ENCODE measurements at places on chromosomes 5 and 9. TPM values are rescaled to one million over a fixed set of nuclear protein-coding genes. Genes with fewer than 3 reads are reported as not detected.

DNA sequence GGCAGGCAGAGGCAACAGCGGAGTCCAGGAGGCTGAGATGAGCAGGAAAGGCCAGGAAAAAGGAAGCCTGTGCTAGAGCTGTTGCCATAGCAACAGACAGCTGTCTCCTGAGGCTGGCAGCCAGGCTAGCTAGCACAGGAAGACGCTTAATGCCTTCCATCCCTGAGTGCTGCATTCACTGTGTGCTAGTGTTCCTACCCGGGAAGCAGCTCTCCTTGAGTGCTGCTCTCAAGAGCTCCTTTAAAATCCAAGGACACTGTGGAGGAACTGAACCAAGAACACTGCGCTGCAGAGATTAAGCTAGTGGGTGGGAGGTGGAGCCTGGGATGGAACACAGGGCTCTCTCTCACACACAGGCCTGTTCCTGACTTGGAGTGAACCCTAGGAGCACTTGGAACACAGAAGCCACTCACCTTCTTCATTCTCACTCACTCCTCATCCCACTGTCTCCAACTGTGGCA, 53.5 kb upstream of the IL7R start:
- DNase-seq = no peak

- DNase-seq = no peak
Observed at GRCh38 chr9:91198405-91198804, 163.3 kb downstream of the AUH start.

DNA sequence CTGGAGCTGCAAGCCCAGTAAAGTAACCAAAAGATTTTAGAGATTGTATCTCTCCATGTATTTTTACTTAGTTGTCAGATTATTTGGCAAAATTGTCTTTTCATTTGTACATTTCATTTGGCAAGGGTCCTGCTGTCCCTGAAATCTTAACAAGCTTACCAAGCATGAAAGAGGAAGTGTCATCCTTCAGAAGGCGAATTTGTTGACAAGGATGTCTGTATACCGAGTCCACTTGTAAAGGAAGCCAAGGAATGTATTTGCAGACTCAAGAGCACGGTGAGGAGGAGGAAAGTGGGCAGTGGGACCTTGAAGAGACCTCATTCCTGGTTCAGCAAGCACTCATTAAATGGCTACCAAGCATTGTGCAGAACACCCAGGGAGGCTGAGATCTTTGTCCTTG, 7.5 kb upstream of the OTULINL start:
- no peak for DNase-seq

The PDCD1LG2 gene
- total RNA-seq = 1.1 TPM

The PHF24 gene
- total RNA-seq = not detected

The C5orf63 gene
- not detected for total RNA-seq
